Nasal cavity respiratory epithelium epithelial cell of viscerocranial mucosa (primary cell): ENCODE measurements at places on chromosomes 7 and 10. TPM values are rescaled to one million over a fixed set of nuclear protein-coding genes. Genes with fewer than 3 reads are reported as not detected.

The HABP2 gene
- total RNA-seq = 0.07 TPM in 1 of 2 replicates, not detected in the other

The MMP21 gene
- not detected in 2 replicates for total RNA-seq

The DLX5 gene
- total RNA-seq = 0.34 and 1.00 TPM in 2 replicates

The ADIRF gene
- 1.00 and 63.6 TPM in 2 replicates for total RNA-seq

The C1GALT1 gene
- total RNA-seq = 34.5 and 72.8 TPM in 2 replicates

The CRHR2 gene
- not detected in 2 replicates for total RNA-seq

The CFAP46 gene
- total RNA-seq = under 0.01 and 0.28 TPM in 2 replicates

The NME8 gene
- not detected in 2 replicates for total RNA-seq

The UCN3 gene
- not detected in 2 replicates for total RNA-seq

The HTRA1 gene
- total RNA-seq = 120 and 178 TPM in 2 replicates

The NEURL1 gene
- 1.6 and 2.7 TPM in 2 replicates for total RNA-seq
